AG04450 (cell line): ENCODE measurements at places on chromosomes 4 and X.

DNA sequence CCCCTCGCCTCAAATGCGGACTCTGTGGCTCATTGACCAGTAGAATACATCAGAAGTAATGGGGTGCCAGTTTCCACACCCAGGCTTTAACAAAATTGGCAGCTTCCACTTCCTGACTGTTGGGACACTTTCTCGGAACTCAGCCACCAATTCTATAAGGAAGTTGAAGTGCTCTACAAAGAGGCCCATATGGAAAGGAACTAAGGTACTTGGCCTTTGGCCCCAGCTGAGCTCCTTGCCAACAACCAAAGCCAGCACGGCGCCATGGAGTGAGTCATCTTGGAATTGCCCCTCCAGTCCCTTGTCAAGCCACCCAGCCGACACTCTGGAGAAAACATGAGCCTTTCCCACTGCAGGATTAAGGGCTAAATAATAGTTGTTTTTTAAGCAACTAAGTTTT is 262.2 kb upstream of the INTU start:
- no peak for DNase-seq

DNA sequence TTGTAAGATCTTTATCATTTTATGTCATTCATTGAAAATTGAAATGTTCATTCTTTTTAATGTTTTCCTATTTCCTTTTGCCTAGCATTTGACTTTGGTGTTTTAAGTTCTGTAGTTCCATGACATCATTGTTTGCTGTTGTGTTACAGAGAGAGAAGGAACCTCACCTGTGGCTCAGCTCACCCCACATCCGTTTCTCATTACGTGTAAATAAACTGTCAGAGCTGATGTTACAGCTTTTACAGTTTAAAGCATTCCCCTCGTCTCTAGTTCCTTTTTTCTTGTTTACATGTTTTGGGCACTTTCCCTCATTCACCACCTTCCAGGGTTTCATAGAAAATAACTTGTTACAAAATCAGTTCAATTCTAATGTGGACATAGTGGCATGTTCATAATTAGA is 137.2 kb downstream of the FNIP2 start:
- no peak for DNase-seq

- DNase-seq = no peak
These were observed 54.0 kb upstream of the MTM1 start for GRCh38 chrX:150514462-150514861.

DNA sequence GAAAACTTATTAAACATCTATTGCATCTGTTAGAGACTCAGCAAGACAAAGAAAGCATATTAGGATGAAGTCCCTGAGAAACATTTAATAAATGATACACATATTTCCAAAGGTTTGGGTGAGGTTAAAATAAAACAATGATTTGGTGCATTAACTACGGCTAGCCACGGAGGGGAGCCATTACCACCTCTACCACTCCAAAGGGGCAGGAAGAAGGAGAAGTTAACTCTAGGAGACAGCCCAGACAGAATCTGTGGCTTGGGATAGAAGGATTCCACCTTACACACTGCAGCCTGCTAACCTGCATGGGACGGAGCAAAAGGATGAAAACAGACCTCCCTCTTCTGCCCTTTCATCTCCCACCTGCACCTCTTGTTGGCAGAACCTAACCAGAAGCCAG is 189.1 kb upstream of the C1QTNF7 start:
- DNase-seq = no peak

DNA sequence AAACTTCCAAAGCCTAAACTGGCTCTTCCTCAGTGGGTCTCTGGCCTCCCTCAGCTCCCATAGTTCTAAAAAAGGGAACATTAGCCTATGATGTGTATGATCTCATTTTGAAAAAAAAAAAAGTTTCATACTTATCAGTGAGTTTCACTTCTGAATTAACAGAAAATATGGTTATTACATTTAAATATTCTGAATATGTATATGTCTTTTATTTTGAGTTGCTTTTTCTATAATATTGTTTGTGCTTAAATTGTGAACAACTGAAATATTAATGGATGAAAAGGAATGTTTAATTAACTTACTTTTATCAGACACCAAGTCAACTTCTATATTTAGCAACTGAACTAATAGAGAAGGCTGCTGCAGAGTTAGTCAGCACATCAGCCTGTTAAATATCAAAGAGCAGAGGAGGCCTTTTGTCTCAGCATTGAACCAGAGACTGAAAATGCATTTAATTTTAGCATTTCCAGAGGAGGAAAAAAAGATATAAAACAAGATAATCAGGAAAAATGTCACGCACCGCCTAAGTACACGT is 20.4 kb upstream of the FHL1 start:
- no peak for DNase-seq
